ENCODE measurements at places on chromosomes 4 and X. TPM values are rescaled to one million over a fixed set of nuclear protein-coding genes. Genes with fewer than 3 reads are reported as not detected.

Gene EDA2R
- total RNA-seq, result 2.2 TPM

Gene DUX4
- total RNA-seq, result not detected

DNA sequence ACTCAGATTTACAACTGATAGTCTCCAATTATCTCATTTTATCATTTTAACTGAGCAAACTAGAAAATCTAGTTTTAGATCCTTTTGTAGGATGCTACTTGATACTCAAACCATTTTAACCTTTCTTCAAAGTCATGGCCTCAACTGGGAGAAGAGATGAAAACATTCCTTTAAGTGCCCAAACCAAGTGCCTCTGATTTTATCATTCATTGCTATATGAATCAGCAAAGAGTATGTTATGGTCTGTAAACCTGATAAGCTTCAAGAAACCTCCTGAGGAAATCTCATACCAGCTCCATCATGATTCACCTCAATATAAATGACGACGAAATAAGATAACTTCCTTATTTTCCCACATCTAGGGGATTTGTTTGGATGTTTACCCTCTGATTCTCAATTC is 119.9 kb downstream of the FAM13A start:
- no peaks in the 10 kb centered on the region for H3K27me3 ChIP-seq
- no peaks in the 10 kb centered on the region for H3K36me3 ChIP-seq
- no peak for DNase-seq
- no peak overlapping the region for H3K27ac ChIP-seq
- no peak overlapping the region for H3K4me3 ChIP-seq
- no peaks in the 10 kb centered on the region for H3K4me1 ChIP-seq

DNA sequence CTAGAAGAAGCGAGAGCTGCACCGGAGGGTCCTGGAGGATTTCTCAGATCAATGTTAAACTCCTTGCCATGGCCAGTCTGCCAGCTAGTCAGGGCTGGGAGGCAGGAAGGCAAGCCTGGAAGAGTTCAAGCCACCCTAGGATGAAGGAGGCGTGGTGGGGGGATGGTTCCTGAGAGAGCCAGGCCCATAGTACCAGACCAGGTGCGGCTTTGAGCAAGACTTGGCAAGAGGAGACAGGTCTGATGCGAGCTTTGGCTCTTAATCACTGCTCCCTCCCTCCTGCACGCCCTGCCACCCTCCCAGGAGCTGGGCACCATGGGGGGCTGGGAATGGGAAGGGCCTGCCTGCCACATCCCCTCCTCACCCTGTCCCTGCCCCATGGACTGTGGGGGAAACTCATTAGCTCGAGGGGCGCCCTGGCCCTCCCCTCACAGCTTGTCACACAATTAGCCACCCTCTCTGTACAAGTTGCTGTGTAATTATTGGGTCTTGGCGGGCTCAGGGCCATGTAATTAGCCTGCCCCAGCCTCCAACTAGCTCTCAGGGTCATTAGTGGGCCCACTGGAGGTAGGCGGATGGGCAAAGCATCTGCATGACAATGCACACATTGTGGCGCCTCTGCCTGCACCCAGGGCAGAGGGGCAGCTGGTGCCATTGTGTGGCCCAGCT is 50.3 kb downstream of the EFNB1 start:
- H3K27ac ChIP-seq, result no peak overlapping the region
- no peaks in the 10 kb centered on the region for H3K36me3 ChIP-seq
- no peak for DNase-seq

DNA sequence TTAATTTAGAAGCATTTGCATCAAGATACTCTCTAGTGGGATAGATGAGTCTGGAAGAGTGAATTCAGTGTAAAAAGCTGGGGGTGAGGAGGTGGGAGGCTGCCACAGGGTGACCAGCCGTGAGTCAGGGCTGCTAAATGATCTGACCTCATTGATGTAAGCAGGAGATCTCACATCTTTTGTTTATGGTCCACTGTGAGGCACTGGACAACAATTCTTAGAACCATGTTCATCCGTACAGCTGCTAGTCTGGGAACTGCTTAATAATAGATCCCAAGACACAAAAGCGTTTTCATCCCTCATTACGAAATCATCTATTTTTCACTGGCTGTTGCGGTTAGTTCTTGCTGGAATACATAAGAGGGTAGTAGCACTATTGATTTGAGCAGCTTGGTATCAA is 14.1 kb downstream of the KLF3 start:
- H3K4me1 ChIP-seq, result peaks cover 20% of the 10 kb centered on the region
- no peaks in the 10 kb centered on the region for H3K27me3 ChIP-seq
- H3K36me3 ChIP-seq, result peaks cover 6% of the 10 kb centered on the region
- no peak overlapping the region for H3K27ac ChIP-seq

DNA sequence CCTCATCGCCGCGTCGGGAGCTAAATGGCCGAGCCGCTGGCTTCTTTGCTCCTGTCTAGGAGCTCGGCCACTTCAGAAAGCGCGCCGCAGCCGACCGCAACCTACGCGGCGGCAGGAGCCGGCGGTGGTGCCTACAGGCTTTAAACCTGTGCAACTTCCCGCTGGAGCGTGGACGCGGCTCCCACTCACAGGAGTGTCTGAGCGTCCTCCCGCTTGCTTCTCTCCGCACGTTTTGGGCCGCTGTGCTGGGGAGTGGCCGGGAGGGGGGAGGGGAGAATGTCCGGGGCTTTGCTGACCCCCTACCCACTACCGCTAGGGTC is 1.0 kb downstream of the NHSL2 start:
- peaks cover 53% of the 10 kb centered on the region for H3K27me3 ChIP-seq
- no peak overlapping the region for H3K27ac ChIP-seq
- H3K4me3 ChIP-seq, result peak overlapping the region; percentile 8

Gene TBCK
- total RNA-seq, result 34.8 TPM

Gene HSFX1
- 0.24 TPM for total RNA-seq

DNA sequence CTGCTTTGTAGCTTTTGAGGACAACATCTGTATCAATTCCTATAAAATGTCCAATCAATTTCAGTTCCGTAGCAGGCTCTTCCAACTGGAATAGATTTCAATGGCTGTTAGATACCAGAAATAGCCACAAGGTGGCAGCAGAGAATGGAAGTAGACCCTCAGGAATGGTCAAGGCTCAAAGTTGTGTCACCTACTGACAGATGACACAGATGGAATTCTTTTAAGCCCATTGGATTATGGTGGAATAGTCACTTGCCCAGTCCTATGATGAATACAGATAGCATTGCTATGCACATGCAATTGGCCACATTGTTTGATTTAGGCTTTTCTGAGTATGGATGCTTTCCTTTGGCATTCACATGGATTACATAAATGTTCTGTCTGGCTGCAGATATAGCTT is 130.4 kb upstream of the RADX start:
- peak; percentile 10 for DNase-seq
- H3K4me1 ChIP-seq, result no peaks in the 10 kb centered on the region
- H3K27me3 ChIP-seq, result no peaks in the 10 kb centered on the region
- H3K4me3 ChIP-seq, result no peak overlapping the region
- H3K27ac ChIP-seq, result no peak overlapping the region

- H3K27ac ChIP-seq, result no peak overlapping the region
- H3K36me3 ChIP-seq, result no peaks in the 10 kb centered on the region
- H3K27me3 ChIP-seq, result no peaks in the 10 kb centered on the region
- DNase-seq, result no peak
- no peaks in the 10 kb centered on the region for H3K4me1 ChIP-seq
Measured at GRCh38 chr4:16136311-16136710, 52.5 kb upstream of the PROM1 start.

GRCh38 chr4:40552536-40552935 is 77.1 kb downstream of the RBM47 start:
- no peak overlapping the region for H3K27ac ChIP-seq
- no peaks in the 10 kb centered on the region for H3K36me3 ChIP-seq

Gene PAGE4
- total RNA-seq, result 0.80 TPM

- H3K27ac ChIP-seq, result no peak overlapping the region
- no peak for DNase-seq
- H3K27me3 ChIP-seq, result no peaks in the 10 kb centered on the region
- no peaks in the 10 kb centered on the region for H3K4me1 ChIP-seq
Measured at GRCh38 chr4:154942176-154942575, 161.1 kb downstream of the RBM46 start.

GRCh38 chr4:65046192-65047133 is 623.8 kb downstream of the EPHA5 start:
- H3K27me3 ChIP-seq, result no peaks in the 10 kb centered on the region
- no peaks in the 10 kb centered on the region for H3K36me3 ChIP-seq
- no peak for DNase-seq
- H3K4me1 ChIP-seq, result peaks cover 8% of the 10 kb centered on the region

Gene MAGEA9B
- total RNA-seq, result not detected

GRCh38 chr4:169270810-169271691 is at the start of gene SH3RF1:
Gene SH3RF1 (minus strand): TSS chr4:169270956. CDS start chr4:169269212, 1,744 bp downstream.
- DNase-seq, result no peak
- H3K27me3 ChIP-seq, result peaks cover 27% of the 10 kb centered on the region
- peak within 1 kb of the TSS; percentile 59 for H3K27ac ChIP-seq

GRCh38 chr4:121243485-121243884 is 79.4 kb upstream of the TNIP3 start:
- H3K4me1 ChIP-seq, result no peaks in the 10 kb centered on the region
- no peak for DNase-seq
- no peaks in the 10 kb centered on the region for H3K36me3 ChIP-seq
- no peaks in the 10 kb centered on the region for H3K27me3 ChIP-seq

DNA sequence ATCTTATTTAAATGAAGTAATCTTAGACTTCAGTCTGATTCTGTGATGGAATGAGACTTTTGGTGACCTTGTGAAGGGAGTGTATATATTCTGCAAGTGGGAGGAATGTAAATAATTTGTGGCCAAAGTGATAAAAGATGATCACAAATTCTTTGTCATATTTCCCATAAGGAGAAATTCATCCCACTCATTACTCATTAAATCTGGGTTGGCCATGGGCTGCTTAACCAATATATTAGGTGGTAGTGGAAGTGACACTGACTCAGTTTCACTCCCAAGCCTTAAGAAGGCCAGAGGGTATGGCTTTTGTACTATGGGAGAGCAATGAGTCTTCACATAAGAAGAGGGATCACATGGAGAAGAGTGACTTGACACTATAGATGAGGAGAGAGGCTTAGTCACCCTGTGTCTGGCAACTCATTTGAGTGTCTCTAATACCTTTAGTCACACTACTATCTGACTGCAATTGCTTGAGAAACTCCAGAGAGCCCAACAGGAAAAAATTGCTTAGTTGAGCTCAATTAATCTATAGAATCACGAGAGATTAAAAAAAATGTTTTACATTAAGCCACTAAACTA is 408.2 kb upstream of the PITX2 start:
- no peak overlapping the region for H3K27ac ChIP-seq
- DNase-seq, result no peak
- no peak overlapping the region for H3K4me3 ChIP-seq
- H3K36me3 ChIP-seq, result no peaks in the 10 kb centered on the region
- no peaks in the 10 kb centered on the region for H3K4me1 ChIP-seq

GRCh38 chrX:118325453-118325852 is 20.5 kb upstream of the WDR44 start:
- H3K27me3 ChIP-seq, result no peaks in the 10 kb centered on the region
- no peak overlapping the region for H3K27ac ChIP-seq
- H3K36me3 ChIP-seq, result no peaks in the 10 kb centered on the region
- DNase-seq, result no peak
- no peak overlapping the region for H3K4me3 ChIP-seq
- no peaks in the 10 kb centered on the region for H3K4me1 ChIP-seq

Gene GLRA3
- 0.05 TPM for total RNA-seq

Gene NAP1L2
- total RNA-seq, result 1.6 TPM

GRCh38 chr4:147328189-147328588 is 152.7 kb upstream of the EDNRA start:
- no peak overlapping the region for H3K4me3 ChIP-seq
- no peaks in the 10 kb centered on the region for H3K4me1 ChIP-seq
- H3K27ac ChIP-seq, result no peak overlapping the region
- H3K36me3 ChIP-seq, result no peaks in the 10 kb centered on the region

GRCh38 chrX:143437439-143437838 is 79.8 kb downstream of the SPANXN3 start:
- H3K27ac ChIP-seq, result no peak overlapping the region
- DNase-seq, result no peak
- H3K27me3 ChIP-seq, result no peaks in the 10 kb centered on the region

DNA sequence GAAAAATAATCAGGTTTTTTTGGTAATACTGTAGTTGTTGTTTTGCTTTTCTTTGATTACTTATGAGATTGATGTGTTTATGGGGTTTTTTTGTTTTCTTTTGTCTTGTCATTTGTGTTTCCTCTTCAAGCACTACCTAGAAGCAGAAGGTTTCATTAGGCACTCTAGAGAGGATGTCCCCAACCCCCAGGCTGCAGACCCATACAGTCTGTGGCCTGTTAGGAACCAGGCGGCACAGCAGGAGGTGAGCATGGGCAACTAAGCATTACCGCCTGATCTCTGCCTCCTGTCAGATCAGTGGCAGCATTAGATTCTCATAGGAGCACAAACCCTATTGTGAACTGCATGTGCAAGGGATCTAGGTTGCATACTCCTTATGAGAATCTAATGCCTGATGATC is 22.9 kb upstream of the NOCT start:
- no peak overlapping the region for H3K27ac ChIP-seq
- H3K36me3 ChIP-seq, result no peaks in the 10 kb centered on the region
- H3K4me3 ChIP-seq, result no peak overlapping the region
- DNase-seq, result no peak

DNA sequence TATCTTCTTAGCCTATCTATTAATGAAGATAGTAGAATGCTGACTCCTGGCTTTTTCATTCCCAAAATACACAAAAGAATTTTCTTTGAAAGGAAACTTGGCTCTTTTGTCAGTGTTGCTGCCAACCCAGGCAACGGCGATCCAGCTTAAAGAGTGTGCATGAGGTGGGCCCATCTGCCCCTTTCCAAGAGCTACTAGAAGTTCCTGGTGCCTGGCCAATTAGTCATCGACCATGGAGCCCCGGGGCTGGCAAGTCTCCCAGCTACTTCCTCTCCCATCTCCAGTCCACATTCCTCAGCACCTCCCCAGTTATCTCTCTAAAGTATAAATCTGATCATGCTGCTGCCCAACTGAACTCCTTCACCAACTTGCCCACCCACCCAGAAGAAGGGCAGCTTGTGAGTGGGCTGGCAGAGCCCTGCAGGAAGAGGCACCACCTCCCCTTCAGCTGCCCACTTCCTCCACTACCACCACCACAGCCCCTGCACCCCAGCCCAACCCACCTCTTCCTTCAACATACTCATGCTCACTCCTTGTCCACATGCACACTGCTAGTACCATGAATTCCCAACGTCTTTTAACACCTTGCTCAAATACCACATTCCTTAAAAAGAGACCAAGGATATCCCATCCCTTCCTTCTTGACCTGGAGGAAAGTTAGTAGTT is 158.2 kb upstream of the MAP3K15 start:
- no peak overlapping the region for H3K4me3 ChIP-seq
- no peaks in the 10 kb centered on the region for H3K27me3 ChIP-seq
- no peaks in the 10 kb centered on the region for H3K4me1 ChIP-seq
- no peak for DNase-seq
- H3K27ac ChIP-seq, result no peak overlapping the region

Measured in thymus (tissue), 14 donors.